ENCODE measurements at places on chromosomes 7 and 10. TPM values are rescaled to one million over a fixed set of nuclear protein-coding genes. Genes with fewer than 3 reads are reported as not detected.

- peak; percentile 63 for DNase-seq
Measured at GRCh38 chr10:123154711-123155505, 706 bp downstream of the BUB3 start.

DNA sequence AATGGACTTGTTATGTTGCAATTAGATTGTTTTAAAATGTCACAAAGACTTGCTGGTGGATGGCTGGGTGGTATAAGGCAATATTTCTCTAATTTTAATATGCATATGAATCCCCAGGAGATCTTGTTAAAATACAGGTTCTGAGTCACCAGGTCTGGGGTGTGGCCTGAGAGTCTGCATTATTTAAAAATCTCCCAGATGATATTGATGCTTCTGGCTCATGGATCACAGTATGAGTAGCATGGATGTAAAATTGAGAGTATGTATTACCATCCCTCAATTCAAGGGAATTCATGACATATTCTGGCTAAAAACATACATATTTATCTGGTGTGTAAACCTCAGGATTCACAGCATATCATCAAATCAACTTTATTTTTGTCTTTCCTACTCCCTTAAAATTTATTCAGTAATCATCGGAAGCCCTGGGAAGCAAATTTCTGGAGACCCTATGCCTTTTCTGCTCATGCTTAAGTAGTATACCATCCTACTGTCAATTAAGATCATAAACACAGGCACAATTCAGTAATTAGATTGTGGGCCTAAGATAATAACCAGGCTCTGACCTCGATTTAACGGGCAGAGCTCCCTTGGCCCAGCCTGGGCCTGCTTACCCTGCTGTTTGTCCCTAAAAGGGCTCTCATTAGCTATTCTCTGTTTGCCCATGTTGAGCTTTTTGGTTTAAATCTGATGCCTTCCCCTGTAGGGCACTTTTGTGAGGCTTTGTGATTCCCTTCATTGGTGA lies 29.6 kb upstream of the ICA1 start:
- DNase-seq, result no peak

GRCh38 chr10:75598998-75599397 lies 167.6 kb downstream of the LRMDA start:
- DNase-seq, result no peak

DNA sequence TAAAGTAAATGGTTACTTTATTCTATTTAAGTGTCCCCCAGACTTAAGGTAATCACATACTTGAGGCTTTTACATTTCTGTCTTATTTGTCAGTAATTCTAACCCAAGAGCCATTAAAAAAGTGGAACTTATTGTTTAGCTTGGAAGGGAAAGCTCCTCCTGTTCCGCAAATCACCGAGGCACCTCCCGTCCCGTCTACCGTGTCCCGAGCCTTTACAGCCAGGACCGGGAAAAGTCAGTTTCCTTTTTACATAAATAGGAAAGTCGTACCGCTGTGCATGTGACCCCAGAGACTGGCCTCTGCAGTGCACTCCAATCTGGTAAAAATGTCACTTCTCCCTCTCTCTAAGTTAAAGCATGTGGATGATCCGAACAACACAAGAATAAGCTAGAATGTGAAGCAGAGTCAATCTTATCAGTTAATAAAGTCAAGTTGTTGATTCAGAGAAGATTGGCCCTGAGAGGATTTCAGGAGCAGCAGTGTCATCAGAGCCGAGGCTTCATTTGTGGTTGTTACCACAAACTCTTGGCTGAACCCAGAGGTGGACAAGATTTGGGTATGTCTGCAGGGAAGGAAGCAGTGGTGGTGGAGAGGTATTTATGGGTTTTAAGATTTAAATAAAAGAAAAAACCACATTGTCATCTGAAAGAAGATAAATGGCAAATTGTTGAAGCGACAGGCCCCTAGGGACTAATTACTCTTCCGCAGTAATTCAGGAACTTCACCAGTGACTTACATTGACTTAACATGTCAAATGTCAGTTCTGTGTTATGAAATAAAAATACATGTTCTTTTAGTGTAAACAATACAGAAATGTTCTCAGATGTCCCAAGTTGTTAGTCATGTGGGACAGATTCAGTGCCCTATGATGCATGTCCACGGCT lies 316.6 kb upstream of the ZNF32 start:
- DNase-seq, result no peak

DNA sequence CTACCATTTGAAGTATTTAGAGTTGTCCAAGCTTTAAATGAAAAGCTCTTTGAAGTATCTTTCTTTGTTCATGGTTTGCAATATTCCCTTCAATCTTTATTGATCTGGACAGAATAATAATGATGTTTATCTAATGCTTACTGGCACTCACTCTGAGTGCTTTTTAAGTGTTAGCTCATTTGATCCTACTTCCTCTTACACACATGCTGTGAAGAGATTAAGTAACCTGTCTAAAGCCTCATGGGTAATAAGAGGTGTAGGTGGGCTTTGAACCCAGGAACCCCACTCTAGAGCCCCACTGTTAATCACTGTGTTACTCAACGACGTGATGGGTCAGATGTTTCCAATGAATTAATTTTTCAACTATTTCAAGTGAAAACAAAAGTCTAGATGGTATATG lies 31.1 kb upstream of the ADD3 start:
- no peak for DNase-seq

- DNase-seq, result no peak
Measured at GRCh38 chr7:37448011-37448635, 541 bp downstream of the ELMO1 start.

DNA sequence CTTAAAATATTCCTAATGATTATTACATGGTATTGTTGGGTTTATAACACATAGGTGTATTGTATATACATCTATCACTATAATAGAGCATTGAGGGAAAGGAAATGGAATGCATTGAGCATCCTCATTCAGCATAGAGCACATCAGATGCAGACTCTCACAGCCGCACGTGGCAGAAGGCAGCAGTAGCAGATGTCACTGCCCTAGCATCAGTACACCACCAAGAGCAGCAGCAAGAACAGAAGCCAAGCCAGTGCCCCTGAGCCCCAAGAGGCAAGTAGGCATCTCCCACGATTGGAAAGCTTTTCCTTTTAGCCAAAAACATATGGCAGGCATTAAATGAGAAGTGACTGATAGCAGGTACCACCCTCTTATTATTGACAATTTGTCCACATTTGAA lies 510.0 kb downstream of the TNS3 start:
- no peak for DNase-seq

- no peak for DNase-seq
Measured at GRCh38 chr10:124366825-124367224, 51.9 kb downstream of the OAT start.

DNA sequence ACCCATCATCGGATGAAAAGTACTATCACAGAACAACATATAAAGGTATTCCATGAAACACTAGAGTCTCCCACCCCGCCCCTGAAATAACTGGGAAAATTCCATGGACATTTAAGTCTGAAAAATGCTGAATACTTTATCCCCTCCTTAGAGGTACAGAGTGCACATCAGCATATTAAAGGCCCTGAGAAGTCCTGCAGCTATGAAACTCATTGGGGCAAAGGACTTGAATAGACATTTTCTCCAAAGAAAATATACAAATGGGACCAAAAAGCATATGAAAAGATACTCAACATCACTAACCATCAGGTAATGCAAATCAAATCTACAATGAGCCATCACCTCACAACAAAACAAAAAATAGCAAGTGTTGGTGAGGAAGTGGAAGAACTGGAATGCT lies 18.9 kb downstream of the XPNPEP1 start:
- DNase-seq, result no peak

DNA sequence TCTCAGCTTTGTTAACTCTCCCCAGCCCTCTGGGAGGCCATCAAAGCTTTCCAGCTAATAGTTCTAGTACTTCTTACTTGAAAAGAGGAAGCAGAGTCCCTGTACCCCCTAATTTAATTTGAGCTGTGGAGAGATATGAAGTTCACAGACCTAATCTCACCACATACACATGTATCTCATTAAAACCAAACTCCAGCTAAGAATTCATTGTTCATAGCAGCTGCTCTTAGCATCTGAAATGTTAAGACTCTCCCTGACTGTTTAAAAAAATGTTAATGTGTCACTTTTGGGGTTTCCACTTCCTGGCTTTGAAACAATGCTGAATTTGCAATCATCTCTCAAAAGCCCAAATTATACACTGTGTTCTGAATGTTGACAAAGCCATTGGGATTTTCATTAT lies 16.2 kb upstream of the MRC1 start:
- DNase-seq, result no peak

DNA sequence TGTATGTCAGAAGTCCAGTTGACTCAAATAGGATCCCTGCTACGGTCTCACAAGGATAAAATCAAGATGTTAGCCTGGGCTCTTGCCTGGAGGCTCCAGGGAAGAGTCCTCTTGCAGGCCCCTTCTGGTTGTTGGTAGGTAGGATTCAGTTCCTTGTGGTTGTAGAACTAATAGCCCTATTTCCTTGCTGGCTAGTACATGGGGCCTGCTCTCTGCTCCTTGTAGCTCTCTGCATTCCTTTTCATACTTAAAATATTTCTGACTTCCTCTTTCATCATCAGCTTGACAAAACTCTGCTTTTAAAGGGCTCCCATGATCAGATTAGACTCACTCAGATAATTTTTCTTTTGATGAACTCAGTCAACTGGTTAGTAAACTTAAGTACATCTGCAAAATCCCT lies 756.7 kb downstream of the GATA3 start:
- DNase-seq, result no peak

- DNase-seq, result no peak
Measured at GRCh38 chr10:23994459-23995046, 214.4 kb upstream of the KIAA1217 start.

GRCh38 chr10:112376396-112376790 lies 2.5 kb downstream of the ACSL5 start:
- no peak for DNase-seq

DDX50 gene
- total RNA-seq, result 41.7 TPM

VWA2 gene
- not detected for total RNA-seq

CUZD1 gene
- total RNA-seq, result 2.2 TPM

MDH2 gene
- total RNA-seq, result 125 TPM

TEX47 gene
- not detected for total RNA-seq

CNOT4 gene
- 36.8 TPM for total RNA-seq

XRCC2 gene
- 2.3 TPM for total RNA-seq

ZKSCAN1 gene
- 70.6 TPM for total RNA-seq

KLHDC10 gene
- total RNA-seq, result 21.0 TPM

KCNMA1 gene
- total RNA-seq, result 3.3 TPM

Data from activated B cell treated with CpG ODN at 0.5 μM for 24 hours (primary cell).